ENCODE measurements at places on chromosomes 16 and 17.

DNA sequence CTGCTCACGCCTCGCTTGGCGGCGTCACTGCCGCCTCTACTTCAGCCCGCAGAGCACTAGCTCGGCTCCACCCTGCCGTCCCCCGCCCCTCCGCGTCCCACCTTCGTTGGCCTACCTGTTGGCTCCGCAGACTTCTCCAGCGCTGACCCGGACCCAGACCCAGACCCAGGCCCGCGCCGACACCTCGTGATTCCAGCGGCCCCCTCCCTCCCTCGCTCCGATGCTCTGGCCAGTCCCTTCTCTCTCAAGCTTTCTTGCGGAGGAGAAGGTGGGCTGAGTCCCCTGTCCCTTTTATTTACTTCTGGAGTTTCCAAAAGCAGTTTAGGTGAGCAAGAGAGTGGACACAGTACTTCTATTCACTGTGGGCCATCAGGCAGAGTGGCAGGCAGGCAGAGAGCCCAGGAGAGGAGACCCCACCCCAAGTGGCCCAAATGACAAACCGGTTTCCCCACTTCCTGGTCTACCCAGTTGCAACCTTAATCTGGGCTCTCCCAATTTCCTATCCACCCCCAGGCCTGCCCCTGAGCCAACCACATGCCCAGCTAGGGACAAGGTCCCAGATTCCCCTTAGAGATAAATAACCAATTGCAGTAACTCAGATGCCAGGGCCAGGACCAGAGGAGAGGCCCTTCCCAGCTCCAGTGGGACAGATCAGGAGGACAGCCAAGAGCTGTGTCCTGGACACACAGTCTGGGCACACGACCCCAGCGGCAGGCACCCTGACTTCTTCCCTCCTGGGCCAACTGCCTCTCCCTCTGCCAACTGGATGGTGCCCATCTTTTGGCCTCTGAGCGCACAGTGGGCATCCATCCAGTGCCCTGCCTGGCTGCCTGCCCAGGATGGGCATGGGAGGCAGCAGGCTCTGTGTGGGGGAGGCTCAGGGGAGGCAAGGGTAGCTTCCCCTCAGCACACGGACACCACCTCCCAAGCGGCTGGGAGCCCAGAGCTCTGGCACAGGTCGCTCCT lies 1.2 kb upstream of the SRCIN1 start:
- DNase-seq, result no peak

- DNase-seq, result peak; percentile 73
Measured at GRCh38 chr16:84774810-84775209, 45.0 kb upstream of the CRISPLD2 start.

- peak; percentile 22 for DNase-seq
Measured at GRCh38 chr17:28046034-28046825, 3.8 kb downstream of the NLK start.

DNA sequence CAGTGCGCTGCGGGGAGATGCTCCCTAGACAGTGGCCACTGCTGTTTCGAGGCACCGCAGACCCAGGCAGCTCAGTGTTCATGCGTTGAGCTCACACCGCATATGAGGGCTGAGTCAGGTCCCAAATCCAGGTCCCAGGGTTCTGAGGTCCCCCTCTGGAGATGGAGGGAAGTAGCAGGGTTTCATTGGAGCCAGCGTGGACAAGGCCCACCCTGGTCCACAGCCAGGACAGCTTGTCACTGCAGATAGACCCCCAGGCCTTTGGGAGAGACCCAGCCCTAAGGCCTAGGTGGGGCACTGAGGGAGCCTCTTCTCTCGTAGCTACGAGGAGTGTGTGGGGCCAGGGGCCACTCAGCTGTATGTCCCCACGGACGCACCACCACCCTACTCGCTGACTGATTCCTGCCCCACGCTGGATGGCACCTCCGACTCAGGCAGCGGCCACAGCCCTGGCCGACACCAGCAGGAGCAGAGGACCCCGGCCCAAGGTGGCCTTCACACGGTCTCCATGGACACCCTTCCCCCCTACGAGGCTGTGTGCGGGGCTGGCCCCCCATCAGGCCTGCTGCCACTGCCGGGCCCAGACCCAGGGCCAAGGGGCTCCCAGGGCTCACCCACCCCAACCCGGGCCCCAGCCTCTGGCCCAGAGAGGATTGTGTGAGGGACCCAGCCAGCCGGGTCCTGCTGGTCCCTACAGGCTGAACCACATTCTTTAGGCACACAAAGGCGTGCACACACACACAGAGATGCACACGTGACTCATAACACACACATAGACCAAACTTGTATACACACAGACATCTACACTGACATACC lies 53.4 kb downstream of the BEAN1 start:
- no peak for DNase-seq

- peak; percentile 74 for DNase-seq
Measured at GRCh38 chr17:74524653-74525464, 6.4 kb downstream of the CD300LB start.
